A549 treated with DMSO at 1 μM for 4 hours (cell line): ENCODE measurements at places on chromosomes 4 and X. TPM values are rescaled to one million over a fixed set of nuclear protein-coding genes. Genes with fewer than 3 reads are reported as not detected.

The TMSB15A gene
- 0.15 to 1.1 TPM (median 0.71 TPM) in 5 replicates for total RNA-seq

The SHROOM2 gene
- total RNA-seq = 0.24 to 0.33 TPM (median 0.28 TPM) in 5 replicates

The CXorf66 gene
- not detected in 5 replicates for total RNA-seq

The DLG3 gene
- 1.9 to 4.2 TPM (median 2.3 TPM) in 5 replicates for total RNA-seq

The ZAR1 gene
- total RNA-seq = 0.06 to 0.21 TPM (median 0.10 TPM) in 5 replicates

The STARD8 gene
- total RNA-seq = 0.95 to 1.9 TPM (median 1.8 TPM) in 5 replicates

The PCDH7 gene
- total RNA-seq = 0.09 to 0.41 TPM (median 0.11 TPM) in 5 replicates

The CT45A5 gene
- total RNA-seq = 0.08 to 0.19 TPM in 2 of 5 replicates, not detected in the others

The HTN1 gene
- total RNA-seq = not detected in 5 replicates

The DTHD1 gene
- total RNA-seq = not detected in 5 replicates

The AKAP14 gene
- total RNA-seq = not detected in 5 replicates

The SPANXN4 gene
- not detected in 5 replicates for total RNA-seq

The TCEAL6 gene
- not detected in 5 replicates for total RNA-seq

The NCAPG gene
- total RNA-seq = 20.4 to 32.9 TPM (median 29.1 TPM) in 5 replicates

The NUDT11 gene
- total RNA-seq = 2.9 to 4.2 TPM (median 3.5 TPM) in 5 replicates

The FMR1 gene
- total RNA-seq = 21.1 to 28.3 TPM (median 24.4 TPM) in 5 replicates

The TGIF2LX gene
- total RNA-seq = not detected in 5 replicates

The RHOXF1 gene
- total RNA-seq = 0.12 TPM in 1 of 5 replicates, not detected in the others

The MGARP gene
- 0.47 to 0.85 TPM (median 0.82 TPM) in 5 replicates for total RNA-seq

The REST gene
- total RNA-seq = 8.0 to 11.2 TPM (median 8.9 TPM) in 5 replicates

The UGT2B11 gene
- total RNA-seq = 0.08 to 0.14 TPM (median 0.10 TPM) in 5 replicates

The GIMD1 gene
- total RNA-seq = not detected in 5 replicates

The BTC gene
- 0.76 to 1.8 TPM (median 1.2 TPM) in 5 replicates for total RNA-seq

The ERCC6L gene
- 12.4 to 16.0 TPM (median 14.3 TPM) in 5 replicates for total RNA-seq

The SHROOM3 gene
- total RNA-seq = 3.6 to 5.6 TPM (median 5.0 TPM) in 5 replicates

The UTP14A gene
- 46.8 to 51.3 TPM (median 48.2 TPM) in 5 replicates for total RNA-seq

The BBS12 gene
- 2.7 to 3.7 TPM (median 3.0 TPM) in 5 replicates for total RNA-seq

The FGG gene
- 4.1 to 7.7 TPM (median 4.6 TPM) in 5 replicates for total RNA-seq

The ARHGAP6 gene
- total RNA-seq = not detected in 5 replicates

The CFAP99 gene
- total RNA-seq = 0.07 to 0.19 TPM (median 0.11 TPM) in 4 of 5 replicates, not detected in the other

The UGT2B10 gene
- 0.10 TPM in 1 of 5 replicates, not detected in the others for total RNA-seq

The FAM53A gene
- total RNA-seq = 0.24 to 0.99 TPM (median 0.75 TPM) in 5 replicates

The CCNB3 gene
- total RNA-seq = 0.60 to 0.97 TPM (median 0.63 TPM) in 5 replicates

The FRMD7 gene
- total RNA-seq = not detected in 5 replicates

The SPANXA1 gene
- total RNA-seq = 0.17 to 0.27 TPM (median 0.26 TPM) in 3 of 5 replicates, not detected in the others

The UGT2B15 gene
- 0.06 to 0.11 TPM (median 0.08 TPM) in 4 of 5 replicates, not detected in the other for total RNA-seq

The GPRASP2 gene
- 4.7 to 7.3 TPM (median 5.6 TPM) in 5 replicates for total RNA-seq

The AMOT gene
- total RNA-seq = 0.01 to 0.05 TPM (median 0.01 TPM) in 3 of 5 replicates, not detected in the others

The HSFX2 gene
- total RNA-seq = 0.13 TPM in 1 of 5 replicates, not detected in the others

The KIF4A gene
- total RNA-seq = 23.3 to 32.5 TPM (median 31.5 TPM) in 5 replicates
